CD4-positive, alpha-beta T cell (primary cell): ENCODE measurements at places on chromosomes 5 and 9. TPM values are rescaled to one million over a fixed set of nuclear protein-coding genes. Genes with fewer than 3 reads are reported as not detected.

GRCh38 chr9:12469084-12469483 lies 224.1 kb upstream of the TYRP1 start:
- DNase-seq, result no peak

GRCh38 chr9:121871431-121872025 lies 220.1 kb downstream of the DAB2IP start:
- DNase-seq, result no peak

- no peak for DNase-seq
Observed at GRCh38 chr9:38316166-38316780, 76.2 kb upstream of the ALDH1B1 start.

DNA sequence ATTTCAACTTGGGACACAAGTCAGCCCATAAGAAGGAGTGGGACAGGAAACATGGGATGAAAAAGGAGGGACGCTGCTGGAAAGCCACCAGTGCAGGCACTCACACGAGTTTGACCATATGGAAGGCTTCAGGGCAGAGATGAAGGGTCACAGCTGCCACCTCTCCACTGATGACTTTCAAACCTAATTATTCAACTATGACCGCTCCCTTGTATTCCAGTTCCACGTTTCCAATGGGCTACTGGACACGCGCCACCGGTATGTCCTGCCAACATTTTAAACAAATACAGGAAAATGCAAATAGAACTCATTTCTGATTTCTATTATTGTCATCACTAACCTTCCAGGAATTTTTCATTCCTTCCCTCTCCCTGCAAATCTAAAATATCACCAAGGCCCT lies 134.7 kb downstream of the SLC1A3 start:
- no peak for DNase-seq

Gene ZNF346
- 14.3 TPM for total RNA-seq
